ENCODE measurements at places on chromosomes 7 and 10.

GRCh38 chr7:135834266-135834665, 85.7 kb upstream of the FAM180A start:
- DNase-seq: no peak

DNA sequence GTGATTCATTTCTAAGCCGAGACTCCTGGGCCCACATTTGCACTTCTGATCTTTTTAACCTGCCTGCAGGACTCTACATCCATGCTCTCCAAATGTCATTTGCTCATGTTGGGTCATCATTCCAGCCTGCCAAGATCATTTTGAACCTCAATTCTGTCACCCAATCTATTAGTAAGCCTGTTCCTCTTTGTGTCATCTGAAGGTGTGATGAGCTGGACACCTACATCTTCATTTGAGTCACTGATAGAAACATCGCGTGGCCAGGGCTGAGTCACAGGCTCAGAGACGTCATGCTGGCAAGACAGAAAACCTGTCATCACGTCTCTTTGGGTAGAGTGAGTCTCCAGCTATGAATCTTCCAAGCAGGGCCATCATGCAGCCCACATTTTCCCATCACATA, 65.3 kb upstream of the SLF2 start:
- DNase-seq: no peak

- DNase-seq: no peak
Measured at GRCh38 chr10:81889181-81889769, 14.3 kb downstream of the NRG3 start.

- DNase-seq: no peak
Measured at GRCh38 chr10:87054373-87055295, 34.5 kb downstream of the FAM25A start.

DNA sequence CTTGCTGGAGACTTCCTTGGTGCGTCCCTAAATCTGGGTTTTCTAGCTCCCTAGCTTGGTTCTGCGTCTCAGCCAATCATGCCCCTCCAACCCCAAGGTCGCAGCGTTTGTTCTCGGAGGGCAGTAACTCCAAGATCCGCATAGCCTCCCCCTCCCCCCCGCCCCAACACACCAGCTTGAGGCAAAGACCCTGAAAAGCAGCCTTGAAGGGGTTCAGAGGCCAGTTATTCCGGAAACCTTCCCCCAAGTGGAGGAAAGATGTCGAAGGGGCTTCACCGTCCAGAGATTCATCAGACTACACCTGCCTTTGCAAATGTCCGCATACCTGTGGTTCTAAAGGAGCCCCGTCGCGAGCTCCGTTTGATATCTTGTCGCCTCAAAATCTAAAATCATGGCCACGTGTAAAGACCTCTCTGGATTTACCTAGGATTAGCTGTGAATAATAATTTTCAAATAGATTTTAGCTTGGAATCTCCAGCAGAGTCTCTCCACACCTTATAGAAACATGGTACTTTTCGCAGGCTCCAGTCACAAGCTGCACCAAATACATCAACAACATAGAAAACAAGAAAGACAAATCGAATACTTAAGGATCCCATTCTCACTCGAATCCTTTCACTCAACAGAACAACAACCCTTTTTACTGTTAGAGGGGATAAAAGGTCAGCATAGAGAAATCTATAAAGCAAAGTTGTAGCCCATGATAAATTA, 7.9 kb downstream of the DLX6 start:
- no peak for DNase-seq

GRCh38 chr10:80649183-80649582, 111.5 kb downstream of the SH2D4B start:
- DNase-seq: no peak

- DNase-seq: no peak
Measured at GRCh38 chr7:103993551-103993950, 4.1 kb upstream of the RELN start.

GRCh38 chr7:949021-949934, 5.2 kb downstream of the ADAP1 start:
- no peak for DNase-seq
